Activated CD8-positive, alpha-beta memory T cell treated with anti-CD3 and anti-CD28 coated beads for 1 hour (primary cell): ENCODE measurements at places on chromosomes 12 and 14.

GRCh38 chr12:52139579-52140062, 52.2 kb downstream of the KRT80 start:
- no peak for DNase-seq

- DNase-seq = no peak
Observed at GRCh38 chr12:96359328-96359727, 40.9 kb downstream of the CDK17 start.

DNA sequence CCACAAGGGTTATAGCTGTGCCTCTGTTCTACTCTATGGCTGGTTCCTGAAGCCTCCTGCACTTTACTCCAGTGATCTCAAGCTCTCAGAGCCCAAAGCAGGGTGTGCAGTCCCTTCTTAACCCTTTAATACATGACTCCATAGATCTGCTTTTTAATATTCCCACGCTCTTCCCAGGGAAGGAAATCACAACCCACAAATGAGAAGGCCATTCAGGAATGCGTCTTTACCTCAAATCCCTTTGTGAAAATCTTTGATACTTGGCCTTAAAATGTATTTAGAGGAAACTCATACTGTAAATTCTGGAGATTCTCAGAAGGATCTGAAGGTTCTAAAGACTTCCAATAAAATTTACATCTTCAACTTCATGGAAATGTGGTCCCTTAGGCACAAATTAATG, 17.0 kb downstream of the NID2 start:
- DNase-seq = no peak

- no peak for DNase-seq
Observed at GRCh38 chr12:48940181-48940580, 14.9 kb upstream of the FKBP11 start.

GRCh38 chr12:112664569-112664968, 127.0 kb upstream of the RPH3A start:
- DNase-seq = no peak

GRCh38 chr12:88953029-88953586, 372.8 kb upstream of the KITLG start:
- no peak for DNase-seq

DNA sequence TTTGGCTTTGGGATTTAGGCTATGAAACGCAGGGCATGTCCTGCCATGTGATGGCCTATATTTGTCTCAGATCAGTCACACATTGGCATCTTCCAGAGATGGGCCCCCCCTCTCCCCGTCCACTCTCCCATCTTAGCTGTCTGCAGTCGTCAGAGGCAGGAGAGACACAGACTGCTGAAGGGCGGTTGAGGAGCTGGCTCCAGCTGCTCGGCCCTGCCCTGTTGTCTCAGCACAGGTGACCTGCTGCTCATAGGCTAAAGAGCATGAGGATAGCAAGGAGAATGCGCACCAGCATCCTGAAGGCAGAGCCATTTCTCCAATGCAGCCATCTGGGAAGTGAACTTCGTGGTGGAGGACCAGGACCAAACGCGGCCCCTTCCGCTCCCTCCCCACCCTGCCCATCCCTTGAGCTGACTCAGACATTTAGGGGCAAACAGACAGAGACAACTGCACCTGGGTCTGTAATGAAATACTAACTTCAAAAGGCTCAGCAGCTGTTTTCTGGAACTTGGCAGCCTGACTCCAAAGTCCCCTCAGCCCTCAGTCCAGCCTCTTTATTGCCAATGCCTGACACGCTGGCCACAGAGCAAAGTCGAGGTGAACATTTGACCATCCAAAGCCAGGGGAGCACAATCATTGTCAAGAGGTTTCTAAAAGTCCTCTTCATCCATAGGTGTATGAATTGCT, 22.3 kb downstream of the FZD10 start:
- no peak for DNase-seq

DNA sequence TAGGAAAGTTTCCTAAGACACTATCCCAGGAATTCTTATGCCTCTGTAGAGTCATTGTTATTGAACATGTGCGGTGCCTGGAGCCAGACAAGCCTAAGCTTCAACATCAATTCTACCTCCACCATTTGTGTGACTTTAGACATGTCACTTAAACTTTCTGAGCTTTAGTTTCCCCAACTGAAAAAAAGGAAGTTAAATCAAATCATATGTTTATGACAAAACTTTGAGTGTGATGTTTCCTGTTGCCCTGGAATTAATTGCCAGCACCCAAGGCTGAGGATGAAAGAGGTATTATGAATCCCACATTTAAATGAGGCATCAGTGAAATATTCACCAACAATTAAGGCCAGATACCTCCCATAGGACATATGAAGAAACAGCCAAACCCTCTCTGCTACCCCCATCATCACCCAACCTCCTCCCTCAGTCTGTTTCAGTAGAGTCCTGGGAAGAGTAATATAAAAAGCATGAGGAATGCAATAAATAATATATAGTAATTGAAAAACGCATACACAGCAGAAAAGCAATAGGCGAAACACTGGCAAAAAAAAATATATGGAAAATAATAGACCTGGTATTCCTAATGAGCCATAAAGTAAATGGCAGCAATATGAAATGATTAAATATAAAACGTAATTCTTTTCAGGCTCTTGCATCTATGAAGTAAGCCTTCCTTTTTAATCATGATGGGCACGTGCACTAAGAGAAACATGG, 182.0 kb upstream of the DCN start:
- DNase-seq = no peak

- no peak for DNase-seq
Observed at GRCh38 chr14:104373055-104373854, 206.3 kb upstream of the C14orf180 start.

DNA sequence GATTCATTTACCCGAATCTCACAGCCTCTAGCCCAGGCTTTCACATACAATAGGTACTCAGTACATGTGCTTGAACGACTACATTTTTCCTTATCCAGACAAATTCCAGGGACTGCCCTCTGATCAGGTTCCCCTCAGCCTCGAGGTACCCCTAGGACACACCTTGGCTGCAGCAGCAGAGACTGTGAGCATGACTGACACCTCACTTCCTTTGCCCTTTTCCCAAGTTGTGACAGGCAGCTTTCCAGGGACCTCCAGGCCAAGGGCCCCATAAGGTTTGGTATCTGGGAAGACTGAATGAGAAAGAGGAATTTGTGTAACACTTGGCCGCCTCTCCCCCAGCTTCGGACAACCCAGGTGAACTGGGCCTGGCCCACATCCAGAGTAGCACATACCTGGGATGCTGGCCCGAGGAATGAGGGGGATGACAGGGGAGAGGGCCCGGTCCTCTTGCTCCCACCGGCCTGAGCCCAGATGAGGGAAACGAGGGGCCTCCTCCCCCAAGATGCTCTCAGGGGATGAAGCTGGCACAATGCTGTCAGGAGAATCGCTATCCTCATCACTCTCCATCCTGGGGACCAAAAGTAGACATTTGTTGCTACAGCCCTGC, 10.2 kb upstream of the PRKAG1 start:
- DNase-seq = no peak

GRCh38 chr12:42255866-42256261, 17.8 kb upstream of the YAF2 start:
- DNase-seq = no peak

- DNase-seq = no peak
Observed at GRCh38 chr12:5969156-5969973, 24.3 kb upstream of the ANO2 start.

GRCh38 chr14:88421286-88421685, 35.8 kb downstream of the SPATA7 start:
- DNase-seq = no peak

DNA sequence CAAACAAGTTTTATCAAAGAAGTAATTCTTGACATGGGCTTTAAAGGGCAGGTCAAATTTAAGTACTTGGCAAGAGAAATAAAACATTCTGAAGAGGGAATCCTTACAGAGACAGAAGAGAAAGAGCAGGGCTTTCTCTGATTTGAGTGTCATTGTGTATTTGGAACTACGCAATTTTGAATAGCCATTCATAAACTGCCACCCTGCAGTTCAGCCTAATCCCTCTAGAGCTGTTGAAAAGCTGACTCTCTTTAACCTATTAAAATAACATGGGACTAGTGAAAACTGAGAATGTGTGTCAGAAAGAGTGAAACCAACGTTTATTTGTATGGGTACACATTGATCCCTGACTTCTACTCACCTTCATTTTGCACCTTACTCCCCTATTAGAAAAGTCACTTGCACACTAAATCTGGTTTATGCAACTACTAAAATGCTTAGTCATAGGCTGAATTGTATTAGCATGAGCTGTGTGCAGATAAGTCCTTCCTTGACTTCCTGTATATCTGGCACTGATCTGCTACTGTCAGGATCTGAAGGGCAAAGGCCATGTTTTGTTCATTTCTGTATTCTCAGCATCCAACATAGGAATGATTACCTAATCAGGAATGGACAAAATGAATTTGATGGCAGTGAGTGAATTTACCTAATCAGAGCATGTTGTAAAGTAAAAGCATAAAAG, 458.9 kb downstream of the NOVA1 start:
- no peak for DNase-seq
